ENCODE measurements at places on chromosomes 16 and 17. TPM values are rescaled to one million over a fixed set of nuclear protein-coding genes. Genes with fewer than 3 reads are reported as not detected.

AURKB gene
- total RNA-seq = 1.4 TPM

TEN1 gene
- total RNA-seq = 10.9 TPM

DNA sequence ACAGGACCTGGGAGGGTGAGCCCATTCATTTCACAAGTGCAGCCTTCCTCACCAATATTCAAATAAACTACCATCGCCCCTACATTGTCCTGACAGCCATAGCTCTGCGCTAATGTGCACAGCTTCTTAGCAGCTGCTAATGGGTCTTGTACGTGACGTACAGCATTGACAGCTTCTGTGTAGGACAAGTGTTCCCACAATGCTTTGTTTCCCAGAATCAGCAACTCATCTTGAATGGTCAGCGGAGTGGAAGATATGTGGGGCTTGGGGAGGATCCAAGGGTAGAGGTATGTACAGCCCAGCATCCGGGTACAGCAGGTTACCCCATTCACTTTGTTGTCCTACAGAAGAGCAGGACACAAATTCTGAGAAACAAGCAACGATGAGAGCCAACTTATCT is 23.7 kb downstream of the MARVELD3 start:
- H3K27me3 ChIP-seq = no peaks in the 10 kb centered on the region
- H3K4me3 ChIP-seq = no peak overlapping the region
- DNase-seq = no peak
- peaks cover 37% of the 10 kb centered on the region for H3K36me3 ChIP-seq

LDHD gene
- total RNA-seq = 10.7 TPM

DNA sequence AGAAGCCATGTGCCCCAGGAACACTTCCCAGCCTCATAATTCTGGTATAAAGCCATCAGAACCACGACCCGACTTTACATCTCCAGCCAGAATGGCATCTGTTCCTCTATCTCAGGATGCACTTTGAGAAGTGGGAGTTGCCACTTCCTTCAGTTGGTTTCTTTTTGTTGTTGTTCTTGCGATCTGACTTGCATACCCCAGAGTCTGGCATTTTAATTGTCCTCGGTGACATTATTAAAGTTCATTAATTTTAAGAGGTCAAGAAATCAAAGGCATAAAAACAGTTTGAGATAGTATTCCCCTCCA is 13.5 kb downstream of the MARCHF10 start:
- H3K4me1 ChIP-seq = no peaks in the 10 kb centered on the region
- no peak overlapping the region for H3K4me3 ChIP-seq
- no peak overlapping the region for H3K27ac ChIP-seq
- H3K27me3 ChIP-seq = no peaks in the 10 kb centered on the region
- DNase-seq = no peak

Data from upper lobe of right lung (tissue), 1 donor.